GM13977 (cell line): ENCODE measurements at places on chromosomes 7 and 10.

- no peak for DNase-seq
Measured at GRCh38 chr7:51702673-51703072, 386.1 kb upstream of the COBL start.

DNA sequence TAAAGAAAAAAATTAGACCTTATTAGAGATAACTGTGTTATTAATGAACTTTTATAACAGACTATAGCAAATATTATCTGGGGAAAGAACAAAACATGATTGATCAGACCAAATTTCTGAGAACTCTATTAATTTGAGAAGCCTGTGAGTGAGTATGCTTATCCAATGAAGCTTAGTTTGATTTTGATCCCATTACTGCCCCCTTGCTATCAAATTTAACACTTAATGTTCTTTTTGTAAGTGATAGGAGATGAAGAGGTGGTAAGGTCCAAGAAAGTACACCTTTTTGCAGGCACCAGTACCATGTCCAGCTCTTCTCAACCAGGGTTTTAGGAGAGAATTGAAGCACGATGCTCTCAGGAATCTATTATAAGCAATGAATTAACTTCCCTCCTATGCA, 49.9 kb downstream of the ZNF365 start:
- no peak for DNase-seq

- no peak for DNase-seq
Measured at GRCh38 chr10:9824631-9825071, 1193.0 kb upstream of the CELF2 start.

DNA sequence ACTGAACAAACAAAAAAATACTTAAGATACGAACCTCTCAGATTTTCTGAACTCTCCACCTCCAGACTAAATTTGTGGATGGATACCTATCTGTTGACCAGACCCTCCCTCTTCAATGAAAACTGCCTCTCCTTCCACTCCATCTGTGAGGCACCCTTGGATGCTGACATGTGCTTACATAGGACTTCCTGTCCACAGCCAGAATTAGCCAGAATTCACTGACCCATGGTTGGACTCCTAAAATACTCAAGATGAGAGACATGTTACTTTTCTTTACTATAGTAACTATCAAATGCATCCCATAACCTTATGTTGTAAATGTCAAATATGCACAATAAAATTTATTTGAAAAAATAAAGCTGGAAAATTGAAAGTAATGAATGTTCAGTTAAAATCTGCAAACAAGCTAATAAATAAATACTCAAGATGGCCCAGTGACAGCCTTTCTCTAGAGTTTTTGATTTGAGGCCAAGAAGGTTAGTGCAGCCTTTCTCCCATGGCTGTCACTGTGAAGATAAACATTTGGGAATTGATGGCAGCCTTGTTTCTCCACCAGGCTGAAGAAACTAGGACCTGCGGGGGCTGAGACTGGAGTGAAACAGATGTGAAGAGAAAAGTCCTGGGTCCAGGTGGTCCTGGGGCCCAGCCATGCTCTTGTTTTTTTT, 287.0 kb downstream of the ZEB1 start:
- DNase-seq: no peak

DNA sequence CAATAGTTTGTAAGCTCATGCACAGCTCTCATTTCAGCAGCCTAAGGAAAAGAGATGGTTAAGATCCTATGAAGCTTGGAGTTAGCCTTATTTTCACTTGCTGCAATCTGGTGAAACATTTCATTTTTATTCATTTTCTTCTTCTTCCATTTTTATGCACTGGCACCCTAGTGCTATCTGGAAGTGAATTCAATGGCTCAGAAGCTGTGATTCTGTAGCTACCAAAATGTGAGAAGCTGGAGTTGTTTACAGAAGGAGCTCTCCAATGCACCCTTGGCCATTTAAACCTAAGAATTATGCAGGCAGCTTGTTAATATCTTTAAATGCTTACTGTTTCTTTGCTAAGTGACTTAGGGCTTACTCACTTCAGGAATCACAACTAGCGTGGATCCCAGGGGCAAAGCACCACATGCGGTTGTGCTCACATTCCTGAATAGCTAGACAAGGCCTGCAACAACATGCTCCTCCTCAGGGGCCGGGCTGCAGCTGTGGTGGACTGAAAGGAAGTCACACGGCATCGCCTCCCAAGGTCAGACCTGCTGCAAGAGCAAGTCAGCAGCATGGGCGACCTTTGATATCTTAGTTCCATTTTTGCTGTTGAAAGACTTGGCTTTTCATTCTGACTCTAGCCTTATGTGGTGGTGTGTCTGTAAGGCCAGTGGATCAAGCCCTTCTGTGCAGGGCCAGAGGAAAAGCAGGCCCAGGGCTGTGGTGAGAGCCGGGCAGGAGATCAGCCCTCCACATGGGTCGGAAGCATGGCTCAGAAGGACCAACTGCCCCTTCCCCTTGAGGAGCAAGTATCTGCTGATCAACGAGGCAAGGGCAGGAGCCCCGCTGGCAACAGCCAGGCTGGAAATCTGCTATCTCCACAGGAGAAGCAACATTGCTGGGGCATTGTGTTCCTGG, 91.9 kb upstream of the MBL2 start:
- no peak for DNase-seq
